ENCODE measurements at places on chromosomes 12 and 14.

- no peak for DNase-seq
These were observed 63.5 kb downstream of the SLC38A1 start for GRCh38 chr12:46205294-46205693.

GRCh38 chr12:28586481-28586880, 396.2 kb downstream of the CCDC91 start:
- no peak for DNase-seq

- no peak for DNase-seq
These were observed 294.3 kb upstream of the MGAT4C start for GRCh38 chr12:86550218-86551145.

DNA sequence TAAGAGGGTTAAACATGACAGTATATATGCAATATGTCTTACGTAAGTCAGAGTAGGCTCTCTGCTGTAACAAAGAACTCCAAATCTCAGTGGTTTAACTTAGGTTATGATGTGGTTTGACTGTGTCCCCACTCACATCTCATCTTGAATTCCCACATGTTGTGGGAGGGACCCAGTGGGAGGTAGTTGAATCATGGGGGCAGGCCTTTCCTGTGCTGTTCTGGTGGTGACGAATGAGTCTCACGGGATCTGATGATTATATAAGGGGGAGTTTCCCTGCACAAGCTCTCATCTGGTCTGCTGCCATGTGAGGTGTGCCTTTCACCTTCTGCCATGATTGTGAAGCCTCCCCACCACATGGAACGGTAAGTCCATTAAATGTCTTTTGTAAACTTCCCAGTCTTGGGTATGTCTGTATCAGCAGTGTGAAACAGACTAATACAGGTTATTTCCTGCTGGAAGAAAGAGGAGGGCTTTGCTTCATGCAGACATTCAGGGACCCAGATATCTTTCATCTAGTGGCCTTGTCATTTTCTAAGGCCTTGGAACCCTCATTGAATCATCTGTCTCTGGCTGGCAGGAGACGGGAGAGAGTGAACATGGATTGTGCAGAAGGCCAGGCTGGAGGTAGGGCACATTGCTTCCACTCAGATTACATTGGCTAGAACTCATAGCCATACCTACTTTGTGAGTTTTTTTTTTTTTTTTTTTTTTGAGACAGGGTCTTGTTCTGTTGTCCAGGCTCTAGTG, 96.1 kb downstream of the CRADD start:
- no peak for DNase-seq

GRCh38 chr14:57492859-57493258, 798 bp downstream of the CCDC198 start:
- DNase-seq = no peak

GRCh38 chr12:64296301-64296700, 74.2 kb upstream of the KICS2 start:
- DNase-seq = no peak

- DNase-seq = no peak
These were observed 152.0 kb downstream of the KTN1 start for GRCh38 chr14:55731881-55732498.

DNA sequence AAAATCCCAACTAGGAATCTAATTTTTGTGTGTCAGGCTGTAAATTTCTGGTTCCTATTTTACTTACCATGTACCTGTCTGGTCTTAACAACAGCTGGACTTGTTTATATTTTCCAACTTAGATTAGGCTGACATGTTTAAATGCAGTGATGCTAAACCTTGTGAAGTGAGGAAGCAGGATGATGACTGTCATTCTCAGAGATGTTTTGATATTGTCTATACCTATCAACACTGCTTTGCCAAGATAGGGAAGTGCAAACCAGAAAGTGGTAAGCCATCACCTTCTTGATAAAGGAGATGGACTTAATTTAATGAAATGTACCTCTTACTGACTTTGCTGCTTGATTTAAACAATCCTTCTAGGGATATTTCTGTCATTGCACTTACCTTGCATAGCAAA, 2.1 kb downstream of the BICD1 start:
- DNase-seq = no peak

DNA sequence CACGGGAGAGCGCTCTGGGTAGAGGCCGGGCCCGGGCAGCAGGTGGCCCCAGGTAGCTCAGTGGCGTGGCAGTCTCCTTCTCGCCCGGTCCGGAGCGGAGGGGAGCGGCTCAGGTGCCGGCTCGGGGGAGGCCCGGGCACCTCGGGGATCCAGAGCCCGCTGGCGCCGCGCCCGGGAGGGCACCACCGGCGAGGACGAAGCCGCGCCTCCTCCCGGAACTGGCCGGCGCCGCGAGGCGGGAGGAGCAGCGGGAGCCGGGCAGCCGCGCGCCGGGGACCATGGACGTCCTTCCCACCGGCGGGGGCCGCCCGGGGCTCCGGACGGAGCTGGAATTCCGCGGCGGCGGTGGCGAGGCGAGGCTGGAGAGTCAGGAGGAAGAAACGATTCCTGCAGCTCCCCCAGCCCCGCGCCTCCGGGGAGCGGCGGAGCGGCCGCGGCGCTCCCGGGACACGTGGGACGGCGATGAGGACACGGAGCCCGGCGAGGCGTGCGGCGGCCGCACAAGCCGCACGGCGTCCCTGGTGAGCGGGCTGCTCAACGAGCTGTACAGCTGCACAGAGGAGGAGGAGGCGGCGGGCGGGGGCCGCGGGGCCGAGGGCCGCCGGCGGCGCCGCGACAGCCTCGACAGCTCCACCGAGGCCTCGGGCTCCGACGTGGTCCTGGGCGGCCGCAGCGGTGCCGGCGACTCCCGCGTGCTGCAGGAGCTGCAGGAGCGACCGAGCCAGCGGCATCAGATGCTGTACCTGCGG, 21.5 kb upstream of the GNS start:
- DNase-seq = no peak

DNA sequence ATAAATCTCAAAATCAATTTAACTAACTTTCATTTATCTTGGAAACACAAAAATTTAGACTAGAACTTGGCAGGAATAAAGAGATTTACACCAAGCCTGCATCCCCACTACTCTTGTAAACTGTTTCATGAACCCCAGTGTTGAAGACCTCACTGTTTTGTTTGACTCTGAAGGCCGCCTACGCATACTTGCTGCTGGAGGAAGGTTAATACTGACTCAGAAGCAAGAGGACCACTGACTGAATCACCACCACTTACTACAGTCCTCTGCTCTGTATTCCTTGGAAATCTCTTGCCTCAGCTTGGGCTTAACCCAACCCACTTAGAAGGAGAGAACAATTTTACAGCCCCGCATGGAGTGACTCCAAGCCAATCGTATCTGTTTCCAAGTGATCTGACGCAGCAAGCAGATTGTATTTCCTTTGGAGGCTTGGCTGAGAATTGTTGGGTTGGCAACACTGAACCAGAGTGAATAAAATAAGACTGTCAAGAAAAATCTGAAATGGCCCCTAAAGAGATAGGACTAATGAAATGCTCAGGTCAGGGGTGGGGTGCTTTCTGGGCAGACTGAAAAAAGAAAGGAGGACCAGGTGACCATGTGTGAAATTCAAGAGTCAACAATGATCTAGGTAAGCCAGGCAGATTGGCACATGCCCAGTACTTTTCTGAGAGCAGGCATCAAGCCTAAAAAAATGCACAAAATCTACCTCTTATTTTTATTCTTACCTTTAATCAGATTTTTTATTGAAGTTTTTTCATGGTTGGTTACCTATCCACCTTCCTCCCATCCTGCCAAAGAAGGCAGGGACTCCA, 248.6 kb downstream of the ZFP36L1 start:
- DNase-seq = no peak

- DNase-seq = no peak
These were observed 393.4 kb upstream of the TMPO start for GRCh38 chr12:98121963-98122362.

DNA sequence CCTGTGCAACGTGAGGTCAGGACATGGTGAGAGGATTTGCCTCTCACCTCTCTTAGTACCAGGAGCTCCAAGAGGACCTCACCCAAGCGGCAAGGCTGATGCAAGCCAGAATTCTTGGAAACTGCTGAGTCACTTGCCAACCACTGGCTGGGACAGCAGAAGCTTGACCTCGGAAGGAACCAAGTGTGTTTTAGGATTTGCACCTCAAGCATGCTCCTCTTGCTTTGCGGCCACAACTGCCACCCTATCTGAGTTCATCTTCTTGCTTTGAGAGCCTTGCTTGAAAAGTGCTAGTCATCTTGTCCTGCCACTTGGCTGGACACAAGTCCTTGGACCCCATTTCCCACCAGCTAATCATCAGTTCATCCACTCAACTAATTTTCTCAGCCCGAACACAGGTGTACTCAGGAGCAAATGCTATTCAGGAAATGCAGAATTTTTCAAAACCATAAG, 195.8 kb downstream of the SLC25A21 start:
- DNase-seq = no peak

DNA sequence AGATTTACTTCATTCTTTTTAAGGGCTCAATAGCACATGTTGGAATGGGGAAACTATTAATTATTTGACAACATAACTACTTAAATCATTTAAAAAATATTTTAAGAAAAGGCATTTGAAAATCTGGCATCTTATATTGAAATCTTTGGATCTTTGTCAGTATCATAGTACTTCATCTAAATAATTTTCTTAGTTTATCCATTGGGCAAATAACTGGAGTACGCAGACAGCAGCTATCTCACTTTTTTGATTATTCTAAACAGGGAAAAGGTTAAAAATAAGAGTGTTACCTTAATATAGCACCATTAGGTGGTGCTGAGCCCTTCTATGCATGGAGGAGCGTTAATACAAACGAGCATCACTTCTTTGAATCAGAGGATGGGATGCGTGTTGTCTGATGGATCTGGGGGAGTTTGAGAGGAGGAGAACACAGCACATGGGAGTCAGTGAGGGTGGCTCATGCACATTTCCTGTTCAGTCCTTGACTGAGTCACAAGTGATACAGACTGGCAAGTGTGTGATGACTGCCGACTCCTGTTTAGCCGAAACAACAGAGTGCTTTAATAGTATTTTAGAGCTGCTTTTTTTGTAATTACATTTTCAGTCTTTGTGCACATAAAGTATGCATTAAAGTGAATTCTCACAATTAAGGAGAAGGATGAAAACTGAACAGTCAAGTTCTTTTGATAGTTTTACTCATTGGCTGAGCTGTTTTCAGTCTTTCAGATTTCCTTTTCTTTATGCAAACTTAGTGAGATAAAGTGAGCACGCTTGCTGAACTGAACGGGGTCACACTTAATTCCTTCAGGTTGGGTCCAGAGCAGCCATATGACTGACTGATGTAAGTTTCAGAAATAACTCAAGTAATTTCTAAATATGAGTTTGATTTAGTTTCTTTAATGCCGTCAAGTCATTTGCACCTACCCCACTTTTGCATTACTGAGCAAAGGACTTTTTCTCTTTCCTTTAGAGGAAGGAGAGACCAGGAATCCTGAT, 92.7 kb downstream of the DIP2B start:
- no peak for DNase-seq

- no peak for DNase-seq
These were observed 17.0 kb downstream of the TMEM30B start for GRCh38 chr14:61264010-61264571.

DNA sequence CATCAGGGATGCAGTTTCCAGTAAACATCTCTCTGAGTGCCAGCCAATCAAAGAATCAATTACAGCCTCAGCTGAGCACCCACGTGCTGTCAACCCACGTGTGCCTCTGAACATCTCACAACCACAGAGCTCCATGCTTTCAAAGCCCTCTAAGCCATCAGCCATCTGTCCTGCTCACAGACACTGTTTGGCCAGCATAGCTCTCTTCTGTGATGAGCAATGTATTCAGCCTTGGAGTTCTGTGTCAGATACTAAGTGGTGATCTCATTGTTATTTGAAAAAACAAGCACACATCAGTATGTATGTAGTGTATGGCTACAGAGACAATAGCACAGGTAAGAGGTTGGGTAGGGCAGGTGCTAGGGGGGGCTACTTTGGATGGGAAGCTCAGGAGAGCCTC, 94.3 kb downstream of the RGS6 start:
- DNase-seq = no peak

GRCh38 chr14:99320621-99321235, 48.7 kb upstream of the BCL11B start:
- no peak for DNase-seq

- no peak for DNase-seq
These were observed 189.1 kb downstream of the PIWIL1 start for GRCh38 chr12:130526813-130527212.

DNA sequence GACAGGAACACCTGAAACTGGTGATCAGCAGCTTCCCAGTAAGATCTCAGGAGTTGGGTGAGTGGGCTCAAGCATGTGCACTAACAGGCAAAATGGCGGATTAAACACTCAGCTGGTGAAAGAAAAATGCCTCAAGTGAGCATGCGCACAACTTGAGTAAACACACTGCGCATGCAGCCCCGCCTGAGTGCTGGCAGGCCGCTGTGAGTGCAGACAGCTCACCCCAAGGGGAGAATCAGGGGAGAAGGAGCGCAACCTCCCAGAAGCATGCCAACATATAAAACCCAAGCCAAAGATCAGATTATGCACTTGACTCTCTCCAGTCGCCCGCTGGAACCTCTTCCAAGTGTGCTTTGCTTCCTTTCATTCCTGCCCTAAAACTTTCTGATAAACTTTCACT, 125.8 kb downstream of the VRK1 start:
- no peak for DNase-seq

- DNase-seq = no peak
These were observed 135.2 kb upstream of the RFLNA start for GRCh38 chr12:124159655-124160054.

GRCh38 chr12:108614041-108614440, 16.2 kb upstream of the TMEM119 start:
- no peak for DNase-seq

GRCh38 chr12:64061868-64062375, 160.2 kb downstream of the KICS2 start:
- DNase-seq = no peak

DNA sequence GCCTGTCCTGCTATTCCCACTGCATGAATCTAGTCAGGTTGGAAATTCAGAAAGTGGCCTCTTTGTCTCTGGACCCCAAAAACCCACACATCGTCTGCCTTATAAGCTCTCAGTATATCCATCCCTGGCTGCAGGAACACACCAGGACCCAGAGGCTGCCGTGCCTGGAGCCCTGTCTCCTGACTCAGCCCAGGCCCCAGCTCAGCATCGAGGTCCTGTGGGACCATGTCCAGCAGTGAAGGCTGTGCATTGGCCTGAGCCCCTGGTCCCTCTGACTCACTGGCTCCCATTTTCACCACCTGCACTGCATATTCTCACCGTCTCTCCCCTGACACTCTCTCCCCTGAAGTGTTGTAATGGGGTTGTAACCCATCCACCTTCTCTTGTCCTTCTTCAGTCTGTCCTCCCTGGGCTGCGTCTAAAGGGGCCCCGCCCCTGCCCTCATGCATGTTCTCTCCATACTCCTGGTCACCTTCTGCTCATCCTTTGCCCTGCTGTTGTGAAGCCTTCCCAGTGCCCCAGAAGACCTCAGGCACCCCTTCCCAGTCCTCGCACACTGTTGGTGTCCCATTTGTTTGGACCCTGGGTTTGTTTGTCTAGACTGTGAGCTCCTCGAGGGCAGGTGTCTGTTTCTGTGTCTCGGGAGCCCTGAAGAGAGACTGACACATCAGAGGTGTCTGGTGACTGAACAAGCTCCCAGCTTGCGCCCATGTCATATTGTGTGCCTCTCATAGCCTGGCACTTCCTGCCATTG, 43.8 kb downstream of the EVL start:
- DNase-seq = no peak
